Fibroblast of lung (primary cell): ENCODE measurements at places on chromosomes 1 and 21.
A peak's percentile ranks its signal among the peaks of the same experiment; 100 is the strongest.

- DNase-seq, result no peak
These were observed 378.5 kb downstream of the PLPP3 start for GRCh38 chr1:56200896-56201295.

- peak; percentile 27 for DNase-seq
These were observed 87.0 kb upstream of the MAGI3 start for GRCh38 chr1:113303267-113303666.

DNA sequence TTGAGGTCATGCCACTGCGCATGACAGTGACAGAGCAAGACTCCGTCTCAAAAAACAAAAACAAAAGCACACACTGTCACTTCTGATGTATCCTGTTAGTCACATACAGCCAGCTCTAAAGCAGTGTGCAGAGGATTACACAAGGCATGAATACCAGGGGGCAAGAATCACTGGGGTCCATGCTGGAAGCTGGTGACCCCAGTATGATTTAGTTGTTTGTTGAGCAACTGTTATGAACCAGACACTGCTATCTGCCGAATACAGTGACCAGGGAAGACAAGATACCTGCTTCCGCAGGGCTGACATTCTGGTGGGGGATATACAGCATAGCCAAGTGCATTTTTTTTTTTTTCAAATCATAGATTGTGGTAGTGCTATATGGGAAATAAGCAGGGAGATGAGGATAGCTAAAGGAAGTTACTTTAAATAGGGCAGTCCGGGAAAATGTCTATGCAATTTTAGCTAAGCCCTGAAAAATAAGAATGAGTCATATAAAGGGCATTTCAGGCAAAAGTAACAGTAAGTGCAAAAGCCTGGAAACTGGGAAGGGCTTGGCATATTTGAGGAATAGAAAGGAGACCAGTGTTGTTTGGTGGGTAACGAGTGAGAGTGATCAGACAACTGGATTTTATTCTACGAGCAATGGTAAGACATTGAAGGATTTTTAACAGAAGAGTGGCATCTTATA lies 69.7 kb downstream of the ADSS2 start:
- DNase-seq, result peak; percentile 77

DNA sequence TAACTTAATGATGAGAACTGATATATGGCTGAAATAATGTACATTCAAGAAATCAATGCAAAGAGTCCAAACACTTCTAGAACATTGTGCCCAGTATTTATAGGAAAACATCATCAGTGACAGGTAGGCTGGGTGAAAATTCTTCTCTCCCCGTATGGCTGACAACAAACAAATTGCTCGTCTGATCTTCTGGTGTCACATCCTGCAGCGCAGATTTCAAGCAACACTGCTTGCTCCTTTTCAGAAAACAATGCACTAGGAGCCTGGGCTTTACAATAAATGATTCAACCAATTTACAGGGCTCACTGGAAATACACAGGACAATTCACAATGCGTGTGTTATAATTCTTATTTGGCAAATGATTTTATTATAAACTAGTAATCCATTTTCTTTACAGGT lies 185.3 kb downstream of the RERE start:
- DNase-seq, result no peak

- DNase-seq, result no peak
These were observed 21.9 kb upstream of the FAM3B start for GRCh38 chr21:41294548-41295231.
